ENCODE measurements at places on chromosomes 5 and 9. TPM values are rescaled to one million over a fixed set of nuclear protein-coding genes. Genes with fewer than 3 reads are reported as not detected.

DNA sequence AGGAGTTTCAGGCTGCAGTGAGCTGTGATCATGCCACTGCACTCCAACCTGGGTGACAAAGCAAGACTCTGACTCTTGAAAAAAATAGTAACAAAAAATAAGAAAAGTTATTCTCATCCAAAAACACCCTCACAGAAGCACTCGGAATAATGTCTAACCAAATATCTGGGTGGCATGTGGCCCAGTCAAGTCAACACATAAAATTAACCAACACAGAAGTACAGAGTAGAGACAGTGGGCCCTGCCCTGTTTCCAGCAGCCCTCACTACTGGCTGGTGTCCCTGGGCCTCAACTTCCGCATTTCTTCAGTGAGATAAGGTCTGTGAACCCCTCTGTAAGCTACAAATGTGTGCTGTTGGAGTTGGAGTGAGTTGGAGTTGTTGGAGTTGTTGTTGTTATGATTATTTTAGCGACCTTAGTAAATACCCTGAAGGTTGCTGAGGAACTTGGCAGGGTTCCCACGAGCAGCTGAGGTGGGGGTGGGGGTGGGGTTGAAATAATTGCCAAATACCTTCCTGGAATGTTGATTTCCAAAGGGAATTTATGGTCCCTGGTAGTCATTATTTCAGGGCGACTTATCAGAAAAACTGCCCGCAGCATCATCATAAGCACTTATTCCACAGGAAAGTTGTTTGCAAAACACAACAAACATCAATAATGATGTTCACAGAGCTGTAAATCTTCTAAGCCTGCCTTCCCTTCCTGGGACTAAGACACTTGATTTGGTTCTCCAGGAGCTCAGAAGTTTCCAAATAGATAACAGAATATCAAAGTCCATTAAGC, 30.2 kb downstream of the C5orf15 start:
- DNase-seq = no peak

DNA sequence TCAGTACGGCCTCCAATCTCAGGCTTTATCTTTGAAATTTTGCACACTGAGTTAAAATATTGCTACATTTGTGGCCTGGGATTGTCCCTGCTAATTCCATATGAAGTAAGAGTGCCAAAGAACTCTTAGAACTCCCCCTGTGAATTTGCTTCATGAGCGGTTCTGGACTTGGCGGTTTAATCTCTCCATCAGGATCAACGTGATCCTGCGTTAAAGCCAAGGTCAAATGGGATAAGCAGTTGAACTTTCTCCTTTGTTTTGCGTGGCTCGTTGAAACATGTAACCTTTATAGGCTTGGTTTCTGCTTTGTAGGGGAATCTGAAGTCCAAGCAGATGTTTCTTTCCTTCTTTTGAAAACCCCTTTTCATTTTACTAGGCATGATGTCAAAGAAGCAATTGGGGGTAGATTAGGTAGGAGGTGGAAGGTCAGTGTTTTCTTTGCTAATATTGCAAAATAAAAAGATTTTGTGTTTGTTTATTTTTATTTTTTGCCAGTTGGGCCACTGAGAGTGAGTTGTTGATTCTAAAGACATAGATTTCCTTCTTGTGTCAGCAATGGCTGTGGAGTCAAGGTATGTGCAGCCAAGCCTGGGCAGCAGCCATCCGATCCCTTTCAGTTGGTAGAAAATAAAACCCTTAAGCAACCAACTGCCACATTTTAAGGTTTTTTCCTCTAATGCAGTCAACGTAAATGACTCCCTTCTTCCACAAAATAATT, 390.8 kb downstream of the NNT start:
- DNase-seq = no peak

IFNA13 gene
- total RNA-seq = not detected

DNA sequence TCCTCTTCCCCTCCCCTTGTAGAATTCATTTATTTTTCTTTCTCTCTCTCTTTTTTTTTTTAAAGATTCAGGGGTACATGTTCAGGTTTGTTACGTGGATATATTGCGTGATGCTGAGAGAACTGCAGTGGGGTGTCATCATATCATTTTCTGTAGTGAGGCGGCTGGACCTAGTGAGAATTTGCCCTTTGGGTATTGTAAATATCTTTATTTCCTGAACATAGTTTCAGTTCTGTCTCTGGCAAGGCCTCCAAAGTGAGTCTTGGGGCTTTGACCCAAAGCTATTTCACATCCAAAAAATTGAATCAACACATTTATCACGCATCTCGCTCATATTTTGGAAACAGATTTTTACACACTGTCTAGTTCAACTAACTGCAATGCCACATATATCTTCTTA, 25.4 kb upstream of the MYOT start:
- no peak for DNase-seq

- DNase-seq = peak; percentile 3
Observed at GRCh38 chr9:137589441-137590122, 730 bp downstream of the ZMYND19 start.

DNA sequence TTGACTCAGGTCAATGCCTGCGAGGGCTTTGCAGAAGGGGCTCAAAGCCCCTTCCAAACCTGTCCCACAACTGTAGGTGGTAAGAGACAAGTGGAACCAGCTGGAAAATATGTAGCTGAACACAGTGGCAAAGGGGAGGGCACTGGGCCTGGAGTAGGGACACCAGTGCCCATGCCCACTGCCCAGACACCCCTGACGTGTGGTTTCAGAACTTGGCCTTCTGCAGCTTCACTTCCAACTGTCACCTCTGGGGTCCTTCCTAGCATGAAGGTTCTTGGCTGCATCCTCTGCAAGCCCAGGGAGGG, 233.1 kb upstream of the IRX1 start:
- no peak for DNase-seq

- DNase-seq = no peak
Observed at GRCh38 chr5:118434522-118434921, 553.8 kb downstream of the DTWD2 start.

DNA sequence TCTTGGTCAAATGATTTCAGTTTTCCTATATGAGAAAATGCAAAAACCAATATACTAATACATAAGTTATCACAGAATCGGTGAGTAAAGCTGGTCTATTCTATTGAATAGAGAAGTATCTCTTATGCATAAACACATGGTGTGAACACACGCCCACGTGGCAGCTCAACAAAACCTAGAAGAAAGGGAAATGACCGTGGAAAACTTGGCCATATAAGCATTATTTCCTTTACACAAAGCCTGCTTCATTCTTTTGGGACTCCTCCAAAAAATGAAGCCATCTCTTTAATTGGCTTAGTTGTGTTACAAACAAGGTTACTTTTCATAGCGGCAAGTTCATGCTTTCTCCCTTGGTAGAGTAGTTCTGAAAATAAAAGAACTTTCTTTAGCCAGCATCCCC, 183.2 kb downstream of the TMEM161B start:
- no peak for DNase-seq

DOCK8 gene
- 4.4 TPM for total RNA-seq

DNA sequence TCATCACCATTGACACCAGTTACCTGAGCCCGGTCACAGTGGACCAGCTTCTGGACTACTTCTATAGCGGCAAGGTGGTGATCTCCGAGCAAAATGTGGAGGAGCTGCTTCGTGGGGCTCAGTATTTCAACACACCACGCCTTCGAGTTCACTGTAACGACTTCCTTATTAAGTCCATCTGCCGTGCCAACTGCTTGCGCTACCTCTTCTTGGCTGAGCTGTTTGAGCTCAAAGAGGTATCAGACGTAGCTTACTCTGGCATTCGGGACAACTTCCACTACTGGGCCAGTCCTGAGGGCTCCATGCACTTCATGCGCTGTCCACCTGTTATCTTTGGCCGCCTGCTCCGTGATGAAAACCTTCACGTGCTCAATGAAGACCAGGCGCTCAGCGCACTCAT, 520 bp downstream of the CCIN start:
- DNase-seq = no peak

DNA sequence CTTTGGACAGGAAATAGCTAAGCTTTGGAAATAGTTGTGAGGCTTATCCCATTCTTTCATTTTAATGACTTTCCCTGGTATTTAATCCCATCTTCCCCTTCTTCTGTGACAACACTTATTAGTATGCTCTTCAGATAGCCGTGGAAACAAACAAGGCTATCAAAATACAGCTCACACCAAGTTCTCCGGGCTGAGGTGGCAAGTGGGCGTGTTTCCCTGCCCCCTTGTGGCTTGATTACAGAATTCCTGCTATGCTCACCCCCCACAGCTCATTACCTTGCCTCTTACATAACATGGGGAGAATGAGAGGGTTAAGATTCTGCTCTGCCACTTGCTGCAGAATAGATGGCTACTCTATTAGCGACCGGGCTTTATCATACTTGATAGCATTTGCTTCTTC, 437.1 kb upstream of the TLE4 start:
- peak; percentile 52 for DNase-seq

RNF224 gene
- 0.17 TPM for total RNA-seq

- peak; percentile 72 for DNase-seq
Observed at GRCh38 chr9:87201351-87201751, 254.0 kb upstream of the GAS1 start.

- peak; percentile 92 for DNase-seq
Observed at GRCh38 chr5:172830876-172831662, 3.0 kb upstream of the ERGIC1 start.

FOXD4L6 gene
- total RNA-seq = 0.18 TPM

DNA sequence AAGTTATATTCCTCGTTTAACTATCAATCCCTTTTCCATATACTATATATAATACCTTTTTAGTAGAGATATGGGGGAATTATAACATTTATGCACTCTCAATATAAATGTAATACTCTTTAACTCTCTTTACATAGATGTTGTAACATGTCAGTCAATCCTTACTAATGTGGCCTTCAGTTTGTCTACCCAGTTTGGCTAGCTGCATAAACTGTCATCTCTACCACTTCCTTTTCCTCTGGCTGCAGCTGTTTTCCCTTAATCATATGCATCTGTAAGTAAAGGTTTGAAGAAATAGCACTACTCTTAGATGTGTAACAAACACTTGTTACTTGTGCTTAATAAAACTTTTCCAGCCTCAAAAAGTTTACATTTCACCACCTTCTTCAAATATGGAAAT, 13.4 kb downstream of the ABHD17B start:
- DNase-seq = no peak

GRCh38 chr5:123371575-123372179, 51.5 kb downstream of the CEP120 start:
- no peak for DNase-seq

GRCh38 chr9:18496256-18497000, 22.5 kb downstream of the ADAMTSL1 start:
- DNase-seq = no peak

DNA sequence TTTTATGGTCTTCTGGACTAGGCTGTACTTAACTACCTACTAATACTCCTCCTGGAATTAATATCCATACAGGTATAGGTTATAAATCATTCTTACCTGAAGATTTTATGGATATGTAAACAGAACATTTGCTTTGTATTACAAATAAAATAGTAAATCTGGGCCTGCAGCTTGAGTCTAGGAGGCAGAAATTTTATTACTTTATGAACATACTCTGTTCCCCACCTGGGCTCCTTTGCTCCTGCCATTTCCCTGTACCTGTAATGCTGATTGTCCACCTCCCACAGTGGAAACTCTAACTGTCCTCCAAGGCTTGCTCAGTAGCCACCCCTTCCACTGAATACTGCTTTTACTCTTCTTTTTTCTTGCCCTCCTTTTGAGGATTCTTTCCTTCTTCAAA, 108.0 kb downstream of the PAM start:
- DNase-seq = no peak
